Stimulated activated CD8-positive, alpha-beta memory T cell treated with anti-CD3 and anti-CD28 coated beads, Interleukin-15, amount 100 ng/mL, for 24 hours (primary cell): ENCODE measurements at places on chromosomes 1 and 21.

DNA sequence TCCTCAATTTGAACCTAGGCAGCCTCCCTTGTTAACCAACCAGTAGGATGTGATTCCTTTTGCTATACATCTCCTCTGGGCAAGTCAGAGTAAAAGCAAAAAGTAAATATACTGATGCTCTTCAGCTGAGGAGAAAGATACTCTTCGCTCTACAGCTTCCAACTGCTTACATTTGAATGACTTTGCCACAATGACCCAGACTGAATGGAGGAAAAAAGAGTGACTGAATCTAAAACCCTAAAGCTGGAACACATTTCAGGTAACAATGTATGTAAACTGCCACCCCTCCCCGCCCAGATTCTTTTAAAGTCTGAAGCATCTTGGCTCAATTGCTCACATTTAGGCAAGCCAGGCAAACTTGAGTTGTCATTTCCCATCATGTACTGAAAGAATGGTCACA, 46.1 kb downstream of the SLC16A1 start:
- DNase-seq, result no peak

GRCh38 chr1:68276448-68276847, 44.1 kb upstream of the WLS start:
- DNase-seq, result no peak

- DNase-seq, result no peak
Observed at GRCh38 chr1:202259705-202260104, 66.1 kb downstream of the LGR6 start.

GRCh38 chr1:232667778-232668165, 37.8 kb upstream of the SIPA1L2 start:
- no peak for DNase-seq

GRCh38 chr1:53888681-53889080, 916 bp downstream of the YIPF1 start:
- DNase-seq, result no peak

DNA sequence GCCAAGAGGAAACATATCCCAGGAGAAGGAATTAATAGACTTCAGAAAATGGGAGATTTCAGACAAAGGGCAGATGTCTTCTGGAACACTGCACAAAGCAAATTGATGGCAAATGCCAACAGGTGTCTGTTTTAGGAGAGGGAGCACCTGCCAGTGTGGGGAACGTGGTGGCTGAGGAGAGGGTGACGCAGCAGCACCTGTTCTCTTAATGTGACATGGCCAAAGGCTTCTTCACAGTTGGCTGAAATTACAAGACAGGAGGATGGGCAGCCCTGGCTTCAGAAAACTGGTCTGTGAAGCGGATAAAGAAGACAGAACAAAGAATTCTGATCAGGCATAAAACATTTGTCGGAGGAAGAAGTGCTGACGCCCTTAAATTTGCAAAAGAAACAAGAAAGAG, 178.7 kb upstream of the RUNX1 start:
- DNase-seq, result no peak

DNA sequence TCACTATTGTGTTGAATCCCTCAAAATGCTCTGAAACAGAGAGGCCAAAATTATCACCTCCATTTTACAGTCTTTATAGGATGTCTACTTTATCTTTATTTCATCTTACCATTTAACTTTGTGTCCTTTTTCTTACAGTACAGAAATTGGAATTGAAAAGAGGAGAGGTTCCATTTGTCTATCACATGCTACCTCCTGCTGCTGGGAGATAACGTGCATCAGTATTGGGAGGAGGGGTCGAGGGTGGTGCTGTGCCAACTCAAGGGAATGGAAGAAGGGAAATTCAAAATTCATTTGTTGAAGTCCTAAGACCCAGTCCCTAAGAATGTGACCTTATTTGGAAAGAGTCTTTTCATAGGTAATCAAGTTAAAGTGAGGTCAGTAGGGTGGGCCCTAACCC, 85.3 kb downstream of the HHIPL2 start:
- no peak for DNase-seq

DNA sequence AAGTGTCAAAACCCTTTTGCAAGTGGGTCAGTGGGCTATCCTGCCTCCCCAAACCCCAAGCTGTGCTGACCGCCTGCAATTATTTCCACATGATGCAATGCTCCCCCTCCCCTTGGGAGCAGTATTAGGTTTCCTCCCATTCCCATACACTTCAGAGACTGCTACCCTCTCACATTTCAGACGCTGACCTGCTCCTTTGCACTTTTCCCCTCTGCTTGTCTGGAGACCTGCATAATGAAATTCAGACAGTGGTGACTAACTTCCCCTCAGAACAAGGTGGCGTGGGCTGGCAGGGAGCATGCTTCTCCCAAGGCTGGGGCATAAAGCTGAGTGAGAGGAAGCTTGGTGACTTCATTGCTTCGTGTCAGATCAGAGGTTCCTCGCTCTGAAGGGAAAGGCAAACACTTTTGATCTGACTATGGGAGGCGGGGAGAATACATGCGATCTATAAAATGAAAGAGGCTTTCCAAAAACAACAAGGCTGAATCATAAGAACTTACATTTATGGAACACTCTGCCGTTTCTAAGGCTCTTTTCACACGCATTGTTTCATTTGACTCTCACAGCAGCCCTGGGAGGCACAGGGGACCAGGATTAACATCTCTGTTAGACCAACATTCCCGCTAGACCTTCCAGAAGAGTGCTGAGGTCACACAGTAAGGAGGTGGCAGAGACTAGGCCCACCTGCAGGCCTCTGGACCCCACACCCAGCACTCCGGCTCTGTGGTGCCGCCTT, 27.5 kb upstream of the ROR1 start:
- DNase-seq, result no peak
